ENCODE measurements at places on chromosomes 7 and 10.

DNA sequence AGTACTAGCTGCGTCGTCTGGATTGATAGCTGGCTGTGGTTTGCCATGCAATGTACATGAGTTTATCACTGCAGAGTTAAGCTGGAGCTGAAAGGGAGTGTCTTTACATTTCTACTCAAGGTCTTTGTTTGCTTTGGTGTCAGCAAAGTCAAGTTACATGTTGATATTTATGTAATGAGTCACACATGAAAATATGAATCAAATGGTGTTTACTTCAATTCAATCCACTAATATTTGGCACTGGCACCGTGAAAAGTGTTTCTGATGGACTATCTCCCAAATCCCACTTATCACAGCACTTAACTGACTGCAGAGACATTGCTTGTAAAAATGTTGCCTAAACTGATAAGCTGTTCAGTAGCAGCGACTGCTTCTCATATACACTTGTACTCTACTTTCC lies 395.9 kb downstream of the TFEC start:
- no peak for DNase-seq

DNA sequence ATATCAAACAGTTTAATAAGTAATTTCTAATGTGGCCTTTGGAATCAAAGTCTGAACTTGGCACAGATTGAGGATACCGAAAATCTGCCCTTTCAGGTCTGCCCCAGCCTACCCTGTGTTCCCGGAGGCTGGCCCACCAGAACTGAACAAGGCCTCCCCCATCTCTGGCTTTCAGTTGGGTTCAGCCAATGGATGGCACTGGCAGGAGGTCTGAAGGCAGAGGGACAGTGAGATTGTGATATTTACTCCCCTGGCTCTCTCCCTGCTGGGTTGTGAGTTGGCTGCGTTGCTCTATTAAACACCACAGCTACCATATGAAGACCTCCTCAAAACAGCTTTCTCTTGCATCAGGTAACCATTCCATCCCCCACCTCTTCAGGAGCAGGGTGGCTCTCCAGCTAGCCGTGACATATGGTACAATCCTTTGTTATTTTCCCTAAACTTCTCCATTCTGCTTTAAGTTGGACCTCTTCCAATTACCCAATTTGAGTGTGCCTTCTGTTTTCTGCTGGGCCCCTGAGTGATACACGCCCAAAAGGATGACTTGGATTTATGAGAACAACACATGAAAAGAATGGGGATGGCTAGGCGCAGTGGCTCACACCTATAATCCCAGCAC lies 28.1 kb downstream of the DNMBP start:
- no peak for DNase-seq

DNA sequence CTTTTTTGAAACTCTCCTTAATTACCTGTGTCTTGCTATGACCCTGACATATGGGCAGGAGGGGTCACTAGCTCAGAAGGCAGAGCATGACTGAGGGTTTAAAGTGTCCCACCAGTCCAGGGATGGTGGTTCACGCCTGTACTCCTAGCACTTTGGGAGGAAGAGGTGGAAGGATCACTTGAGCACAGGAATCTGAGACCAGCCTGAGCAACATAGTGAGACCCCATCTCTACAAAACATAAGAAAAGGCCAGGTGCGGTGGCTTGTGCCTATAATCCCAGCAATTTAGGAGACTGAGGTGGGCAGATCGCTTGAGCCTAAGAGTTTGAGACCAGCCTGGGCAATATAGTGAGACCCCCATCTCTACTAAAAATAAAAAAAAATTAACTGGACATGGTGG lies 133.8 kb downstream of the TMEM178B start:
- no peak for DNase-seq

DNA sequence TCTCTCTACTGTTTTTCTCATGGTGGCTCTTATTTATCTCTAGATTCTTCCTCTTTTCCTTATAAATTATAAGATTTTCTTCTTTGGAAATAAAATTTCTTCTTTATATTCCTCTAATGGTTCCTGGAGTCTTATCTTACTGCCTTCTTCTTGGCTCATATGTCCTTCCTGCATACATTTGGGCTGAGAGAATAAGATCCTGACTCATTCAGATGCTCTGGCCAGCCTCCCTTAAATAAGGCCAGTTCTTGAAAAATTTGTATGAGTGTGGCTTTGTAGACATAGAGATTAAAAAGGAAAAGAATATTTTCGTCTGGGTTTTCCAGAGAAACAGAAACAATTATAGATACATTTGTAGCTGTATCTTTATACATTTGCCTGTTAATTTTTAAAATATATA lies 411.3 kb downstream of the KIF20B start:
- no peak for DNase-seq

DNA sequence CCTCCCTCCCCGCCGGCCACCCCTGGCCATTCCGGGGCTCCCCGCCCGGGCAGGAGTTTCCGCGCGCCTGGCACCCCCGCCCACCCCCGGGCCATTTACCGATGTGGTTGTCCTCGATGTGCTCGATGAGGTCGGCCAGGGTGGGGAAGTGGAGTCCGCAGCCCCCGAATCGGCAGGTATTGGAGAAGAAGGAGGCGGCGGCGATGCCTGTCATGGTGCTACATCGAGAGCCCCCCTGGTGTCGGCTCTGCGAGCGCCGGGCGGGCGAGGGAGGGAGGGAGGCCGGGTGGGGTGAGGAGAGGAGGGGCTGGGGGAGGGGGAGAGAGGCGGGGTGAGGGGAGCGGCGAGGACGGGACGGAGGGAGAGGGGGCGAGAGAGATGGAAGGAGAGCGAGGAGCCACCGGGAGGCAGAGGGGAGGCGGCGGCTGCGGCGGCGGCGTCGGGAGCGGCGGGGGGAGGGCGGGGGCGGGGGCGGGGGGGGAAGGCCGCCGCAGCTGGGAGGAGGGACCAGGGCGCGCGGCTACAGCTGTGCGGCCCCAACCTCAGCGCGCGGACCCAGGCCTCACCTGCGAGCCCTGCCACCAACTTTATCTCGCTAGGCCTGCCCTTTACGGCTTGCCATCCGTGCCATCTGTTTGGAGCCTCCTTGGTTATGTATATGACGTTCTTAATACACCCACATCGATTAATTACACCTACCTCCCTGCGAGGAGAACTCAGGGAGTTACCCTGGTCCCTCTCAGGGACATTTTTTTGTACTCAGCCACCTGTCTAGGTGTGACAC lies at the start of gene JAZF1:
JAZF1 (minus strand) TSS at position 432 of the 784 bp plus-strand sequence.
- DNase-seq: peak; percentile 40

DNA sequence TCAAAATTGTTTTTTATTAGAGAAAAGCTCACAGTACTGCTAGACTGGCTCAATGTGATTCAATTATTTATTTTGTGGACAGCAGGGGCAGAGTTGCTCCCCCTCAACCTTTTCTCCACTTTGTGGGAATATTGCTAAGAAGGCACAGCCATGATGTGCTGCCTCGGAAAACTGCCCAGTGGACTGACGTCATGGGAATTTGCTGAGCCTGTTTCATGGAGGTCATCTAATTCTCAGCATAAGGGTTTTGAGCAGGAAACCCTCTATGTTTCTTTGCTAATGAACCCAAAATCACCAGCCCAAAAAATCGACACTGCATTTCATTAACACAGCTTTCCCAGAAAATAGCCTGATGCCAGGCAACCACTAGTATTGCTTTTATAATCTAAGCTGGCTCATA lies 228.8 kb upstream of the FAM3C start:
- DNase-seq: no peak

GRCh38 chr10:85524001-85524666 lies 842.5 kb downstream of the GRID1 start:
- no peak for DNase-seq

DNA sequence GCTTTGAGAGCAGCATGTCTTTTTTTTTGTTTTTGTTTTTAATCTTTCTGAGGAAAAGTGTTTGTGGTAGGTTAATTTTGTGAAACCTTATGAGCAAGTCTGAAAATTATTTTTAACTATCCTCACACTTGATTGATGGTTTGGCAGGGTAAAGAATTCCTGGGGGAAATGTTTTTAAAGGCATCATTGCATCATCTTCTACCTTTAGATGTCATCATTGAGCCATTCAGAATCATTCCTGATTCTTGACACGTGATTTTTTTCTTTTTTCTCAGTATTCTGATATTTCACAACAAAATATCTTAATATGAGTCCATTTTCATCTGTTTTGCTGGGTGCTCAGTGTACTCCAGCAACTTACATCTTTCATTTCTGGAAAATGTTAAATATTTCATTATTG lies 28.3 kb downstream of the PALS2 start:
- no peak for DNase-seq

DNA sequence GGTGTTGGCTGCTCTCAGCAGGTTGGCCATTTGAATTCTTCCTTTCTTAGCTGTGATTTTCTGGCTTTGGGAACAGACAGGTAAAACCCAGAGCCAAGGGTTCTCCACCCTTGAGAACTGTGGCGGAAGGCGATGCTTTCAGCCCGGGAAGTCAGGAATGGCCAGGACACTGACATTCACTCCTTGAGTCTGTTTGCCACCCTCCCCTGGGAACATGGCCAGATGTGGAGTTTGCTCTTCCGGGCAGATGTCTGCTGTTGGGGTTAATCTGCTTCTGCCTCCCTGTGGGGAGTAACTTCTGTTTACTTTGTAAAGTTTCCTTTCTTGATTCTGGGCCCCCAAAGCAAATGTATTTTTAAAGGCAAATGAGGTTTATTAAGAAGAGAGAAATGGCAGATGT lies 17.7 kb downstream of the GATA3 start:
- no peak for DNase-seq

DNA sequence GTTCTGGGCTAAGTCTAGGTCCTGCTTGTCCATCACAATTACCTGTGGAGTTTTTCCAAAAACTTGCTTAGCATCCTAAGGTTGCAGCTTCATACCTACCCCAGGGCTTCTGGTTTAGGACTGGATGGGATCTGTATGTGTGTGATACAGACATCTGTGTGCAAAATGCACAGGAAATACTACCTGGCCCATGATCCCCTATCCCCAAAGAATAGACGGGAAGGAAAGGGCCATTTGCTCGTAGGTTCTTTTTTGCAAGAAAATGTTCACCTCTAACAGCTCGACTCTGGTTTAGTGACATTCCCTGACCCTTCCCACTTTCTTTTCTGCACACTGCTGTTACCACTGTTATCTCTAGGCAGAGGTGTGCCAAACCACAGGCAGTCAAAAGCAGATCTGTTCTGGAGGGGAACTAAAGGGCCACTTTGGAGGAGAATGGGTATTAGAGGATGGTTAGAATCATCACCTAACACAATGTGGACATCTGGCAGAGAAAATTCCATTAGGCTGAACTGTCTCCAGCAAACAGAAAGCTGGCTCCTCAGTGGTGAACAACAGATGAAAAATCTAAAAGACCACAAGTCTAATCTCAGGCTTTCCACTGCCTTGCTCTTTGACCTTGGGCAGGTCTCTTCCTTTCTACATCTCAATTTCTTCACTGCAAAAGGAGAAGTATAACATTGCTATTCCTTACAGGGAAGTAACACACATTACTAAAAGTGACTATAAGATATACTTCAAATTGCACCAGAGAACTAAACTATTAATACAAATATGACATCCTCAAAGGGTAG lies 107.4 kb downstream of the UBE2H start:
- DNase-seq: no peak

- no peak for DNase-seq
Observed at GRCh38 chr10:77417359-77417758, 220.2 kb downstream of the KCNMA1 start.

- DNase-seq: no peak
Observed at GRCh38 chr10:35533565-35533964, 71.6 kb upstream of the GJD4 start.

GRCh38 chr10:77034240-77034639 lies 603.4 kb downstream of the KCNMA1 start:
- no peak for DNase-seq

GRCh38 chr7:67359900-67360299 lies 363.3 kb downstream of the TYW1 start:
- no peak for DNase-seq

DNA sequence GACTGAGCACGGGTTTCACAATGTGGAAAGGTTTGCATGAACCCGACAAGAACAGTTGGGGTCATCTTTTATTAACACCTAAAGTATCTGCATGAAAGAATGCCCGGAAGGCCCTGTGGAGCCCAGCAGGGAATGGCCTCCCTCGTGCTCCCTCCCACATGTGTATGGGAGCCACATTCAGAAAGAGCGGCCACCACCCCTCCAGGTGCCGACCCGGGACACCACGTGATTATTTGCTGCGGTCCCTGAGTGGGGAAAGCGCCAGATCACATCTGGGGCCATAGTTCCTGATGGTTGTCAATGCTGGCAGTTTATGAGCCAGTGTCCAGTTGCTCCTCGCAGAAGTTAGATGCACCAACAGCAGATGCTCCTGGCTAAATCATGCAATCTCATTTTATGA lies 571.4 kb downstream of the TCERG1L start:
- no peak for DNase-seq

DNA sequence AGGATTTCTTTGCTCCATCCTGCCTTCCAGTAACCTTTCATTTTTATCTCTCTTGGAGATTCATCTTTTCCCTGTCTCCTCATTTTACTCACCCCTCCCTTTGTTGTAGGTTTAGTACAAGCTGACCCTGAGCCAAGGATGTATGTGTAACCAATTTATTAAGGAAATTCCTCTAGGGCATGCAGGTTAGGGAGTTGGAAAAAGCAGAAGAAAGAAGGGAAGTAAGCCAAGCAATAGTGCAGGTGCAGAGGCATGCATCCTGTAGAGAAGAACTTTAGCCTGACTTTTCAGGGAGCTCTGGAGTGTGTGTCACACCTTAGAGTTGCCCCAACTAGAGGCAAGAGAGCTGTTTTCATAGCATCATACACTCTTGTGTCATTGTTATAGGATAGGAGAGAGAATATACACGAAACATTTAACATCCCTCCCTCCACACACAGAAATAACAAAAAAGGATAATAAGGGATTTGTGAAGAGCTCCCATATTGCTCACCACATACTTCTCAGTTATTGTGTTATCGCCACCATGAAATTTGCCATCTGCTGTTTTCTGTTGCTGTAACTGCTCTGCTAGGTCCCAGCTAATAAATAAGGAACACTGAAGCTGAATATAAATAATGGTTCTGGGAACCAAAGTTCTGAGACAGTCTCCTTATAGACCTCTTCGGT lies 21.8 kb upstream of the SEMA3C start:
- no peak for DNase-seq

- no peak for DNase-seq
Observed at GRCh38 chr7:92437956-92438491, 9.3 kb upstream of the GATAD1 start.

DNA sequence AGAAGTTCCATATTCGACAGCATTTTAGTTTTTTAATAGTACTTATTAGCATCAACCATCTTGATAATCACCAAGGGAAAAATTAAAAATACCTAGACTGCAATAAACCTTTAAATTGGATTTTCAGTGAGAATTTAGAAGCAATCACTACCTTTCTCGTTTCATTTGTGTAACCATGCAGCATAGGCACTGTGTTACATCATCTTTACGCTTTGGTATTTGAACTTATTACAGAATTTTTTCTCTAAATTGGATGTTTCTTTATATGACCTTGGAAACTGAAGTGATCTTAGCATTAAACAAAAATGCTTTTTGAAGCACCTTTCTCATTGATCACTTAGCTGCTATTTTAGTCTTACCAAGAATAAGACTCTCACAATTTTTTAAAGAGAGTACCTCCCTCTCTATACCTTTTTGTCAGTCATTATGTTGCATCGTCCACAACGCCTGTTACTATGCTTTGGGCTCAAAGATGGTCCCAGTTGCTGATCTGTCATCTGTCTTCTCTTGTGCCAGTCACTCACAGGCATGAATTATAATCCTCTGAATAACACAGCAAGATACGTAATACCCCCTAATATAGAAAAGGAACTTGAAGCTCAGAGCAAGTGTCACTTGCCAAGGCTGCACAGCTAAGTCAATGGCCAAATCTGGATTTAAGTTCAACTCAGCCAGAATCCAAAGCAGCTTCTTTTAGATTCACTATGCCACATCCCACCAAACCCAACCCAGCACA lies 19.6 kb upstream of the ASCC1 start:
- DNase-seq: no peak

GRCh38 chr7:14147532-14147931 lies 158.1 kb upstream of the ETV1 start:
- DNase-seq: no peak

Data from activated CD4-positive, CD25-positive, alpha-beta regulatory T cell (primary cell).